Left renal cortex interstitium (tissue), 4 donors: ENCODE measurements at places on chromosomes 2 and 18.

DNA sequence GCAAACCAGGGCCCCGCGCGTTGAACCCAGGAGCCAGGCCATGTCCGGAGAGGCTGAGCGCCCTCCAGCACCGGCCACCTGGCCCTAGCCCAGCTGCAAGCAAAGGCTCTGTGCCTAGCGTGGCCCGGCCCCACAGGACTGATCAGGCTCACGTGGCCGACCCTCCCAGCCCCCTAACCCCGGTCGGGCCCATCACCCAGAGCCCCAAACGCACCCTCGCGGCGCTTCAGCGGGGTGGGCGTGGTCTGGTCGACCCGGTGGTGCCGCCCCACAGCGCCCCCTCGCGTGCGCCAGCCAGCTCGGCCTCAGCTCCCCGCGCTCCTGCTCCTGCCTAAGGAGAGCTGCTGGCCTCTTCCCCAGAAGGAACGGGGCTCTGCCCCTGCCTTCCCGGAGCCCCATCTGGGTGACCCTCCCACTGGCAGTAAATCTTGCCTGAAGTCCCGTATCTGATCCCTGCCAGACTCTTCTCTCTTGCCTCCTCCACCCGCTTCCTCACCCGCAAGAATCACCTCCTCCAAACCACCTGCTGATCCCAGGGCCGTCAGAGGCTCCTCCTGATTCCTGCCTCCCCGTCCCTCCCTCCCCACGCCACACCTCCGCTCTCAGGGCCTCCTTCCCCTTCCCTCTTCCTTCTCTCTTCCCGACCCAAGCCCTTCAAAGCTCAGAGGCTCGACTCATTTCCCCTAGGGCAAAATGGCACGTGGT is 12.3 kb upstream of the TEX51 start:
- DNase-seq, result no peak

DNA sequence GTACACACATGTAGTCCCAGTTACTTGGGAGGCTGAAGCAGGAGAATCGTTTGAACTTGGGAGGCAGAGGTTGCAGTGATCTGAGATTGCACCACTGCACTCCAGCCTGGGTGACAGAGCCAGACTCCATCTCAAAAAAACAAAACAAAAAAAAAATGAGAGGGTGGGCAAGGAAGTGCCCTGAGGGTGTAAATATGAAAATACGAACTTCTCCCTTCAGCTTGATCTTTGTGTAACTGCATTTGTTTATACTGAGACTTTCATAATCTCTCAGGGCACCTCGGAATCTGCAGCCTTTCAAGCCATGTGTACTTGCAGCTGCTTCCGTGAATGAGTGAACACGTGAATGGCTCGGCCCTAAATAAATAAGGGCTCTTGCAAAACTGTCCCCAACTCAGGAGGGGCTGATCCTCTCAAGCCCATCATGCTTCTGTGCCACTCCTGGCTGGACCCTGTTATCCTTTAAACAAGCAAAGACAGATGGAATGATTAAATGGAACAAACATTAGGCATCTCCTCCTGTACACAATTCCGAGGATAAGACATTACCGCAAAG is 96.8 kb downstream of the BOD1L2 start:
- no peak for DNase-seq

DNA sequence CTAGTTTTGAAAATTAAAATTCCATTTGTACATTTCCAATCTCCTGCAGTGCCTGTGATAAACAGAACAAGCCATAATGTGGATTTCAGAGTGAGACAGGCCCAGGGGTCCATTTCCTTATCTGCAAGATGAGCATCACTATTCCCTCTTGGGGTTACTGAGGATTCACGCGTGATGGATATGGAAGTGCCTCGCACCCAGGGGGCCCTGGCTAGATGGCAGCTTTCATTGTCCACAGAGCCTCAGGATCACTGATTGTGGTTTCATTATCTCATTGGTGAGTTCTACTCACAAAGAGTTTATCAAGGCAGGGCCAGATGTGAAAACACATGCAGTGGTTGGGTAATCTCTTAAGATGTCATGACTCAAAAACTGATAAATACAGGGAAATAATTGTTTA is 11.6 kb downstream of the CNGA3 start:
- DNase-seq, result no peak

DNA sequence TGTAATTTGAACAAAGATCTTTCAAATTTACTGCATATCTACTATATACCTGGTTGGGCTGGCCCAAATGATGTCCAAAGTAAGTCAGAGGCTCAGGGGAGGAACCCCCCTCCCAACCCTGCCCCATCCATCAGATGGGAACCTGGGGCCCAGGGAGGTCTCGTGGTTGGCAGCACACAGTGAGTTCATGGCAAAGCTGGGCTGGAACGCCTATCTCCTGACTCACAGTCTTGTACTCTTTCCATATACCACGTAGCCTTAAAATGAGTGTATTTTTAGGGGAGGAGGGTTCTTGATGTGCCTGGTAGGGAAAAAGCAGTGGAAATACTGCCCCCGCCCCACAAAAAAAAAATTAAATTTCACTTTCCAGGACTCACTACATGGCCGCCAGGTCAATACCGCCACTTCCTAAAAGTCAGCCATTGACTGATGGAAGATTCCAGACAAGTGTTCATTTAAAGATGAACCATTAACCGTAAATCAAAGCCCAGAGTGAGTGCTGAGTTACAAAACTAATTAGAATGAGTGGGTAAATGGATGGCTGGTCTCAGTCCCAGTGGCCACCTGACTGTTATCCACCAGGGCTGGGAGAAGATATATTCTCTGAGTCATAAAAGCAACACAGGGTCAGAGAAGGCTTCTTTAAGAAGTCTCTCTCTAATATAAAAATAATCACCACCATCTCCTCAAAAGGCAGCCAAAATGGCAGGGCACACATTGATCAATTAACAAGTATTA is 80.5 kb downstream of the ZBTB7C start:
- no peak for DNase-seq

DNA sequence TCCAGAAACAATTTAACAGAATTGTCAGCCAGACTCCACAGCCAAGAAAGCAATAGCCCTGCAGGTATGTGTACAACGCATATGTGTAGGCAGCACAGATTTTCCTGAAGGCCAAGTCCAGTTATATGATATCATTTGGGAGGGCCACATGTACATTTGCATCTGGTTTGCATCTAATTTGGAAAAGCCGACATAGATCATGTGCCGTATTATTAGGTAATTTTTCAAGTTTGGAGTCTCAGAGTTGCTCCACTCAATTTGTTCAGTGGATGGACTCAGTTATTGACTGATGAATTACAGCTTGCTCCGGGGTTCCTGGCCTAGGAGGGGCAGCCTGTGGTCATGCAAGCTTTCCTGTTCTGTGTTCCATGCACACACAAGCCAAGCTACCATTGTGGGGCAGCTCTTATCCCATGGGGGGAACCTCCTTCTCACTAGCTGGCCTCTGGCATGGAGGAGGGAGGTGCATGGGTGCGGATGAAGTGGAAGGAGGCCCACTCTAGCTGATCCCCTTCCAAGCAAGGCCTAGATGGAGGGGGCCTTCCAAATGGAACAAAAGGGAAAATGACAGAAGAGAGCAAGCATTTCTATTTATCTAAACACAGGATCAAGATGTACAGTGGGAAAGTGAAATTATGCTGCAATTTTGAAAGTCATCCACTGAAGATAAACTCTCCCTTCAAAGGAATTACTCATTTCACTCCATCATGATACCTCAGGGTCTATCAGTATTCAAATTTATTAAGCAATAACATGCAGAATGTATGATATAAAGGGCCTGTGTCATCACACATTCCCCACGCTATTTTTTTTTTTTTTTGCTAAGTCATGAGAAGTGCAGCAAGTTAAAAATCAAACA is 202.6 kb upstream of the SMAD2 start:
- no peak for DNase-seq

DNA sequence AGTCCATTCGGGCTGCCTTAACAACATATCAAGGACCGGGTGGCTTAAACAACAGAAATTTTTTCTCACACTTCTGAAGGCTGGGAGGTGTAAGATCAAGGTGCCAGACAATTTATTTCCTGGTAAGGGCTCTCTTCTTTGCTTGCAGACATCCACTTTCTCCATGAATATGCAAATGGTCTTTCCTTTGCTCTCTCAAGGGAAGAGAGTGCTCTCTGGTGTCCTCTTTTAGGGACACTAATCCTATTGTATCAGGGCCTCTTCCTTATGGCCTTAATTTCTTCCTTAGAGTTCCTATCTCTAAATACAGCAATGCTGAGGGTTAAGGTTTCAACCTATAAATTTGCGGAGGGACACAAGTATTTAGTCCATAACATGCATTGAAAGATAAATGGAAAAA is 770.8 kb downstream of the DSC3 start:
- no peak for DNase-seq

DNA sequence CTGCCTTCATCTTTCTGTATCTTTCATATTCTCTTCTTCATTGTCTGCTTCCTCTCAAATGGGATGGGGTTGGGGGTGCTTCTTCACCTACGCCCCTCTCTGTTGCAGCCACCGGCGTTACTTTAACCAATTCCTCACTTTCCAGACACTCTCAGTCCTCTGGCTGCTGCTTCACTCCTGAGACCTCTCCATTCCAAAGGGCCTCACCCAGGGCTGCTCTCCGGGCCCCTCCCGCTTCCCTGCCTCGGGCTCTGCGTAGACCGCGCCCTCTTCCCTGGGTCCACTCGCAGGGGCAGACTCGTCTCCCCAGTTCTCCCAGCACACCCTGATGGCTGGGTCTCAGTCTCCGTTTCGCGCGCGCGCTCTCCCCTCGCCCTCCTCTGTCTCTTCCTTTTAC is 926 bp downstream of the SERPINB8 start:
- no peak for DNase-seq

- DNase-seq, result no peak
These were observed 73.0 kb upstream of the GPR45 start for GRCh38 chr2:105168543-105168942.

GRCh38 chr2:13681936-13682335 is 950.6 kb upstream of the LRATD1 start:
- DNase-seq, result no peak

GRCh38 chr2:5125017-5125730 is 567.0 kb upstream of the SOX11 start:
- DNase-seq, result no peak
